ENCODE measurements at places on chromosomes 4 and X.

DNA sequence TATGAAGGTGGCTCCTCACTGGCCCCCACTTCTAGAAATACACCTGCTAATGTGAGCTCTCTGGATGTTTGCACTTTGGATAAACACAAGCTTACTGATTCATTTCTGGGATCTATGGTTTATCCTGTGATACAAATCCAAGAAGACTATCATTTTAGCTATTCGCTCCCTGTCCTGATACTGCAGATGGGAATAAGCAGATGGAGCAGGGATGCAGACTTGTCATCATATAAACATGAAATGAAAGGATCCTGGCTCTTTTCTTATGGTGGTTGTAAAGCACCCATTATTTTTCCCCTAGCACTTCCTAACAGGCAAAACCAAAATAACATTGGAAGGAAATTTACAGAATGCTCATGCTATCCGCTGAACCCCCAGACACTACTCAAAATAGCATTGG, 162.9 kb upstream of the NOCT start:
- DNase-seq, result no peak

GRCh38 chrX:148611993-148612392, 111.6 kb downstream of the AFF2 start:
- DNase-seq, result no peak

DNA sequence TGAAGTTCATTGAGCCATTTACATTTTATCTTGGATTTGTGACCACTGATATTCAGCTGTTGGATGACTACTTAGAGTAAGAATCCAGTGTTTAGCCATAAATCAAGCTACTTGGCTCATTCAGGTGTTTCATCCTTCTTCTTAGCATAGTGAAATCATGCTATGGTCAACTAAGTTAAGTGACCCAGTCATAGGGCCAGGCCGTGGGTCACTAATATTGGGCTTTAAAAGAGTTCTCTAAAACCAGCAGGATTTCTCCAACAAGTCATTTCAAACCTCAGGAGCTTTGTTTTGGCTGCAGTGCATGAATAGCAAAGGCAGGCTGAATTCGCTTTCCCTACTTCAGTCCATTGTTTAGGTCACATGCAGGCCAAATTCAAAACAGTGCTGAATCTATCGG, 181.0 kb downstream of the MAML3 start:
- no peak for DNase-seq

- DNase-seq, result no peak
These were observed 42.4 kb upstream of the SLC39A8 start for GRCh38 chr4:102387552-102388150.

DNA sequence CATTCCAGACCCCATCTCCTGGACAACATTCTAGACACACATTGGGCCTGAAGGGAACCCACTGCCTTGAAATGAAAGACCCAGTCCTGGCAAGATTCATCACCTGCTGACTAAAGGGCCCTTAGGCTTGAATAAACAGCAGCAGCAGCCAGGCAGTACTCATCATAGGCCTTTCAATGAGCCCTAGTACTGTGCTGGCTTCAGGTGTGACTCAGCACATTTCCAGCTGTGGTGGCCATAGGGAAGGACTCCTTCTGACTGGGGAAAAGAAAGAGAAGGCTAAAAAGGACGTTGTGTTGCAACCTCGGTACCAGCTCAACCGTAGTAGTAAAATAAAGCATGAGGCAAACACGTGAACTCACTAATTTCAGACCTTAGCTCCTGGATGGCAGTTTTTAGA, 344.0 kb downstream of the ACTRT1 start:
- no peak for DNase-seq

GRCh38 chr4:124427095-124427767, 285.3 kb downstream of the ANKRD50 start:
- no peak for DNase-seq

GRCh38 chrX:131837325-131837724, 185.8 kb upstream of the STK26 start:
- no peak for DNase-seq

- no peak for DNase-seq
These were observed 120.3 kb downstream of the EFHC2 start for GRCh38 chrX:44223150-44223549.

DNA sequence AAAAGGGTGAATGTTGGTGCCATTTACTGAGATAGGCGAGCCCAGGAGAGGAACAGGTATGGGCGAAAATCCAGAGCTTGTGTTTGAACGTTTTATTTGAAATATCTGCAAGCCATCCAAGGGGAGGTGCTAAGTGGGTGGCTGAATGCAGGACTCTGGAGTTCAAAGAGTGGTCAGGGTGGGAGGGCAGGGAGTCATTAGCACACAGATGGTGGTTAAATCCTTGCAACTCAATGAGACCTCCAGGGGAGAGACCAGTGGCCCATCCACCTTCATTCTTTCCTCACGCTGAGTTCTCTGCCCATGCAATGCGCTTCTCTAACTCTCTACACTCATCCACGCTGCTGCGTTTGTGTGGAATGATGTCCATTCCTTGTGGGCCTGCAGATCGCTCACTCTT, 101.1 kb downstream of the VCX3B start:
- no peak for DNase-seq

GRCh38 chrX:32370456-32371205, 840.7 kb downstream of the DMD start:
- DNase-seq, result no peak

GRCh38 chrX:107324493-107325310, 118.3 kb downstream of the DNAAF6 start:
- no peak for DNase-seq

- DNase-seq, result no peak
These were observed 136.0 kb downstream of the GUCY2F start for GRCh38 chrX:109345856-109346255.

GRCh38 chr4:100362366-100362765, 155.5 kb downstream of the EMCN start:
- DNase-seq, result no peak

GRCh38 chr4:94766856-94767255, 9.1 kb downstream of the BMPR1B start:
- no peak for DNase-seq

GRCh38 chr4:47373174-47373573, 90.3 kb downstream of the COMMD8 start:
- DNase-seq, result no peak

DNA sequence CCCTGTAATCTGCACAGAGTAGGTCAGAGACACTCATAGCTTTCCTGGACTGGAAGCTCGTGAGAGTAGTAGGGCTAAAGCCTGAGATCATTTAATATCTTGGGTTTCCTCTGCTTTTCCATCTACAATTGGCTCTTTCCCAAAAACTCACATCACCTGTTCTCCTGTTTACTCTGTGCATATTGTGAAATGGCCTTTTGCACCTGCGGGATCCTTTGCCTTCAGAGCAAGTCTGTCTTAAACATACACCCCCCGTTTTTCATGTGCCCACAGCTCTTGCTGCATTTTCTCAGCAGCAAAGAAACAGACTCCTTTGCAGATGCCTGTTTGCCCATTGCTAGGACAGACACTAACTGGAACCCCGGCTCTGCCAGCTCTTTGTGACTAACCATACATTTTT, 608.3 kb upstream of the PCDH10 start:
- no peak for DNase-seq

DNA sequence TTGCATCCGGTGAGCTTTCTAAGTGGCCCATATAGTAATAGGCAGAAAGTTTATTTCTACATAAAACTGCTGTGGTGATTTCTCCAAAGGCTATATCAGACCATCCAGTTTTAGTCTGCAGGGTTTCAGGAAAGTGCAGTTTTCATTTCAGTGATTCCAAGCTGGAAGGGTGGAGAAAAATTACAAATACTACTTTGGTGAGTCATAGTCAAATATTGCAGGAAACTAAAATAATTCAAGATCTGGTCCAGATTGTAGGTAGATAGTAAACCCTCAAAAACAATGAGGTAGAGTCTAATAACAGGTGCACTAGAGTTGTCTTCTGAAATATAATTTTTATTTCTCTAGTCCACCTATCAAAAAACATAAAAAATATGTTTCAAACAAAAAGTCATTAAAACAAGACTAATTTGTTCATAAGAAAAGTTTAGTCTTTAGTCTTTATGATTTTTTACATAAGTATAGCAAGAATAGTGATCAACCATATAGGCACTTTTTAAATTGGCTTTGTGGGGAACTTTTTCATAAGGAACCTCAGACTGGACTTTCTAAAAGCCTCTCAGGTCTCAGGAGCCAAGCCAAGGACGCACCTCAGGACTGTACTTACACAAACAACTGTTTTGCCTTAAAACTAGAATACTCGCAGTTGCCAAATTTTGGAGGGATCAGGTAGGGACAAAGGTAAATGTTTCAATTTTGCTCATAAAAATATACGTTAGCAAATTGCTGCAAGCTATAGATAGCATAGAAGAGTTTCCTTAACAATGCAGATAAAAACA, 101.8 kb upstream of the TLR3 start:
- DNase-seq, result no peak

DNA sequence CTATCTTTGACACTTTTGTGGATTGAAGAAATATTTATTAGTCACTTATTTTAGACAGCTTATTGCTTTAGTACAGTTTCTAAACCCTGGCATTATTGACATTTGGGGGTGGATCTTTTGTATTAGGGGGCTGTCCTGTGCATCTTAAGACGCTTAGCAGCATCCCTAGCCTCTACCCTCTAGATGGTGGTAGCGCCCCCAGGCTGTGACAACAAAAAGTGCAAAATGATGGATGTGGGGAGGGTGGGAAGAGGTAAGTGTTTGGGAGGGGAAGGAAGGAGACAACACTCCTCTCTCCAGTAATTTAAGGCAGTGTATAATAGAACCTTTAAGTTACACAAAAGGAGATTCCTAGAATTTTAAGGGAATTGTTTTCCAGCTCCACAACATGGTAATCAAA, 1210.6 kb downstream of the C4orf33 start:
- DNase-seq, result no peak

DNA sequence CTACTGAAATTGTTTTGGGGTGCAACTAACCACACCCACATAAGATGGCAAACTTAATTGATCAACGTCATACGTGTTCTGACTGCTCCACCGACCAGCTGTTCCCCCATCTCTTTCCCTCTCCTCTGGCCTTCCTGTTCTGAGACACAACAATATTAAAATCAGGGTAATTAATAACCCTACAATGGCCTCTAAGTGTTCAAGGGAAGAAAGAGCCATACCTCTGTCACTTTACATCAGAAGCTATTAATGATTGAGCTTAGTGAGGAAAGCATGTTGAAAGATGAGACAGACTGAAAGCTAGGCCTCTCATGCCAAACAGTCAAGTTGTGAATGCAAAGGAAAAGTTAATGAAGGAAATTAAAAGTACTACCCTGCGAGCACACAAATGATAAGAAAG, 173.9 kb upstream of the FTHL17 start:
- no peak for DNase-seq

GRCh38 chr4:107261241-107261874, 225.2 kb upstream of the DKK2 start:
- DNase-seq, result no peak

GRCh38 chr4:118850488-118851173, 14.7 kb upstream of the SEC24D start:
- no peak for DNase-seq

DNA sequence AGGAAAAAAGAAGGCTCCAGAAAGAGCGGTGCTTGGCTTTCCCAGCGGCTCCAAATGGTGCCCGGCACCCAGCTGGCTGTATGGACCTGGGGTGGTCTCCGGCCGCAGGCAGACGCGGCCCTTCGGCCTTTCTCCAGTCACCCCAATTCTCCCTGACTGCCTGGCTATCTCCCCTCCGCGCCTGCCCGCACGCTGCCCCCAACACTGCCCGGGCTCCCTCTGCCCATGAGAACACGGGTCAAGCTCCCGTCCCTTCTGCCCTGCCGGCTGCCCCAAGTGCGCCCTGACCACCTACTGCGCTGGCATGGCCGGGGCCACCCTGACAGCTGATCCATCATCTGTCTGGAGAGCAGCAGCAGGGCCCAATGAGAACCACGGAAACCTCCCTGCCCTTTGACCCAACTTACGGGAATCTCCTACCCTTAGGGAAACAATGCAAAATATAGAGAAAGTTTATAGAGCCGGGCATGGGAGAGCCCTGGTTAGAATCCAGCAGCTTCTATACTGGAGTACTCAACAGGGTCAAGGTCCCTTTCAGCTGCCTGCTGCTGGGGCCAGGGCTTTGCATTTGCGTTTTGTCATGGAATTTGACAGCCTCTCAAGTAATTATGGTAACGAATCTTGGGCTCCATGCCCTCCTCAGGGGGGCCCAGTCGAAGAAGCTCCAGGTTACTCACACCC, 1.2 kb upstream of the FAM3A start:
- no peak for DNase-seq

- DNase-seq, result no peak
These were observed 3.6 kb downstream of the IRS4 start for GRCh38 chrX:108732630-108733321.

- DNase-seq, result no peak
These were observed 168.1 kb upstream of the MAP3K15 start for GRCh38 chrX:19683358-19683757.

GRCh38 chr4:129254126-129254525, 158.2 kb downstream of the C4orf33 start:
- no peak for DNase-seq

- DNase-seq, result no peak
These were observed 112.3 kb upstream of the BCOR start for GRCh38 chrX:40209951-40210617.

- DNase-seq, result no peak
These were observed 88.6 kb downstream of the PALLD start for GRCh38 chr4:168585168-168586091.

GRCh38 chr4:31715302-31715701, 995.1 kb downstream of the PCDH7 start:
- DNase-seq, result no peak

- DNase-seq, result no peak
These were observed 229.6 kb downstream of the PRDM5 start for GRCh38 chr4:120692964-120693363.

GRCh38 chrX:2547736-2548135, 47.0 kb upstream of the DHRSX start:
- DNase-seq, result no peak

DNA sequence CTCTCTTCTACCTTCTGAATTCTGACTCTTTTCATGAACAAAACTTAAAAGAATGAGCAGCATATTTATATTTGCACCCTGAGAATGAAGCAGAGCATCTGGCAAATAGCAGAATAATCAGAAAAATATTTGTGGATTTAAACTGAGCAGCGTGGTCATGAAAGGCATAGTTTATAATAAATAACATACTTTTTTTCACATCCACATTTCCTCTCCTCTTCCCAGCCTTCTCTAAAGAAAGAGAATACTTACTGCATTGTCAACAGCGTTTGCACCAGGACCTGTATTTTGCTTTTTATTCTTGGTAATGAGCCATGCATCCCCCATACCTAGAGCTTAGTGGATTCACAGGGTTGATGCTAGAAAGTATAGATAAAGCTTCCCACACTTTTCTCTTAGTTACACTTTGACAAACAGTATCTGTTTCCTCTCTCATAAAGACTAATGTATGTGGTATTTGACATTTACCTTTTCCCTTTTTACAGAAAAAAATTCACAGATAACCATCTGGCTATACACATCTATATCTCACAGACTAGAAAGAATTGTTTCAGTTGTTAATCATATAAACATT, 131.5 kb downstream of the PRSS12 start:
- no peak for DNase-seq

Data from activated CD4-positive, CD25-positive, alpha-beta regulatory T cell treated with anti-CD3 and anti-CD28 coated beads, Interleukin-2, amount 50 U/mL, for 72 hours (primary cell).